Gastroesophageal sphincter (tissue), 4 donors: ENCODE measurements at places on chromosomes 6 and 20. TPM values are rescaled to one million over a fixed set of nuclear protein-coding genes. Genes with fewer than 3 reads are reported as not detected.

The FAM83B gene
- not detected for total RNA-seq

The MKKS gene
- total RNA-seq, result 22.4 TPM

GRCh38 chr20:10007747-10008146, 27.0 kb upstream of the ANKEF1 start:
- ATAC-seq, result no peak

GRCh38 chr6:168284187-168284586, 35.4 kb downstream of the DACT2 start:
- ATAC-seq, result no peak

- no peak for ATAC-seq
These were observed 16.6 kb downstream of the TFB1M start for GRCh38 chr6:155297669-155298068.
